ENCODE measurements at places on chromosomes 16 and 17.

GRCh38 chr16:78290872-78291591 is 191.6 kb downstream of the WWOX start:
- DNase-seq, result no peak

DNA sequence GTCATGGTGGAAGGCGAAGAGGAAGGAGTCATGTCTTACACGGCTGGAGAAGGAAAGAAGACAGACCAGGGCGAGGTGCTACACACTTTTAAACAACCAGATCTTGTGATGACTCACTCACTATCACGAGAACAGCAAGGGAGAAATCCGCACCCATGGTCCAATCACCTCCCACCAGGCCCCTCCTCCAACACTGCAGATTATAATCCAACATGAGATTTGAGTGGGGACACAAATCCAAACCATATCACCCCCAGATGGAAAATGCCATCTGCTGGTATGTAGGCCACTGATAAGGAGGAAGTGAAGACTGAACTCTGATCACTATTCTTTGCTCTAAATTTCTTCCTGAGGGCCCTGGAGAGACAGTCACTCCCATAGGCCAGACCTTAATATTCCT is 7.5 kb upstream of the ITGAX start:
- DNase-seq, result no peak

GRCh38 chr17:33976831-33977230 is 278.3 kb upstream of the CCL2 start:
- no peak for DNase-seq

DNA sequence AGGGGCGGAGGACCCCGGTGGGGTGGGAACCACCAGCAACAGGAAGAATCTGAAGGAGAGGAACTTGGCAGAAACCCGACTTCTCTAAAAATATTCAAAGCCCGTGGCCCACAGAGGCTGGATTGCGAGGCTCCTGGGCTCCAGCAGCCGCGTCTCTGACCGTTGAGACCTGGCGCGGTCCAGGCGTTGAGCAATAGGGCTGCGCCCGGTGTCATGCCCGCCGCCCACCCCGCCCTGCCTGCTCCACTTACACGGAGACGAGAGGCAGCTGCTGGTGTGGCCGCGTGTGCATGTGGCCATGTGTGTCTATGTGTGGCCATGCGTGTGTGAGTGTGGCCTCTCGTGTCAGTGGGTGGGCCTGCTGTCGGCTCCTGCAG is 83.6 kb downstream of the IRF8 start:
- DNase-seq, result no peak

DNA sequence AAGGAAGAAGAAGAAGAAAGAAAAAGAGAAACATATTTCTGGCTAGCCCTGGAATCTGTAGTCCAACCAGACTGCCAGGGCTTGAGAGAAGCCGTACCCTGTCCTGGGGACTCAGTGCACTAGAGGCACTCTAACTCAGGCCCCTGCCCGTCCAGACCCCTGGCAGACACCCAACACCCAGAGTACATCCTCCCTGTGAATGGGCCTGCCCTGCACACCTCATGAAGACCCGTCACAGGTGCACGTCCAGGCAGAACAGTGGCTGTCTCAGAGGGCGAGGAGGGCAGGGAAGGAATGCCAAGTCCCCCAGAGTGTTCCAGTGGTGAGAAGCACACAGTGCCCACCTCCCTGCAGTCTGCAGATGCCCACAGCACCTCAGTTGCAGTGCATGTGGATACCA is 23.0 kb downstream of the MPG start:
- DNase-seq, result no peak

- DNase-seq, result no peak
Measured at GRCh38 chr16:74568961-74569631, 37.8 kb downstream of the GLG1 start.

DNA sequence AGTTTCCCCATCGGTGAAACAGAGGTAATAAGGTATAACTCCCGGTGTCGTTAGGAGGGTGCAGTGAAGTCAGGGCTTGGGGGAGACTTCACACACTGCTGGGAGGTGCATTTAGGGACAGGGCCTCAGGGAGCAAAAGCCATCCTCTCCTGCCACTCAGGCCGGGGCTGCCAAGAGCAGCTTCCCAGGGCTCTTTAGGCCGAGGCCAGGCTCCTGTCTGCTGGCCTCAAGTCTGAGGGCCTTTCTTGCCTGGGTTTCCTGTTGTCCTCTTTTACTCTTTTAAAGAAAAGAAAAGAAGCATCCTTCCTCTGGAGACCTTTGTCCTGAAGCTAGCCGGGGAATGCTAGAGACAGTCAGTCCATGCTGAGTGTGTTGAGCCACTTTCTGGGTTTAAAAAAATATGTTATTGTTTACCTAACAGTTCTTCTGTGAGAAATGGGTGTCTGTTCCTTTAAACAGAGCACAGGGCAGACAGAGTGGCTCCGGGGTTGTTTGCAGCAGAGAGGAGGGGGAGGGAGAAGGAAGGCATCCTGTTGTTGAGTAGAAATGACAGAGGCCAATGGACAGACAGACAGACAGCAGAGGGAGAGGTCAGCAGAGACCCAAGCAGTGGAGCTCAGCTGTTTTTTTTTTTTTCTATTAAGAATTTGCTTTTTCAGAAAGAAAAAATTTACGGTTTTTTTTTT is 79.1 kb downstream of the C17orf67 start:
- DNase-seq, result peak; percentile 4

GRCh38 chr17:74524653-74525464 is 6.4 kb downstream of the CD300LB start:
- no peak for DNase-seq

- no peak for DNase-seq
Measured at GRCh38 chr16:61575617-61576016, 460.6 kb downstream of the CDH8 start.

Measured in activated T-helper 1 cell treated with anti-CD3 and anti-CD28 coated beads, Interleukin-12 subunit alpha, Interleukin-12 subunit beta, Interleukin-2, Interleukin-4 antibody, amounts not matched to agents 30 ng/mL and 10 ng/mL and 1 ng/mL, durations not matched to agents 14 hours and 24 hours and 36 hours (primary cell).